Hepatic stellate cell (primary cell): ENCODE measurements at places on chromosomes 16 and 17.

- DNase-seq: no peak
These were observed 275.1 kb upstream of the MYOCD start for GRCh38 chr17:12390631-12391030.

DNA sequence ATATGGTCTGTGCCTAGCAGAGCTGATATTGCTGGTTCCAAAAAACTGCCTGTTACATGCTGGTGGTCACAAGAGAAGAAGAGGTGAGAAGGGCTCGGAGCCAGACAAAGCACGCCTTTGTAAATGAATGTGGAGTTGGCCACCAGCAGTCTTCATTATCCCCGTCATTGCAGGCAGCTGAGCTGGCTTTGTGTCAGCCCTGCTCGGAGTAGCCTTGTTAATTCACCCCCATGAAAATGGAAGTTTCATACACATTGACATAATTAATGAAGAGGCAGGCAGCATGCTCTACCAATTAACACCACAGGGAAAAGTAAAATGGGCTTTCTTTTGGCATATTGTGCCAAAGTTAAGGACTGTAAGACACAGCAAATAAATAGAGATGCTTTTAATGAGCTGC is 113.7 kb upstream of the RBFOX1 start:
- DNase-seq: no peak

DNA sequence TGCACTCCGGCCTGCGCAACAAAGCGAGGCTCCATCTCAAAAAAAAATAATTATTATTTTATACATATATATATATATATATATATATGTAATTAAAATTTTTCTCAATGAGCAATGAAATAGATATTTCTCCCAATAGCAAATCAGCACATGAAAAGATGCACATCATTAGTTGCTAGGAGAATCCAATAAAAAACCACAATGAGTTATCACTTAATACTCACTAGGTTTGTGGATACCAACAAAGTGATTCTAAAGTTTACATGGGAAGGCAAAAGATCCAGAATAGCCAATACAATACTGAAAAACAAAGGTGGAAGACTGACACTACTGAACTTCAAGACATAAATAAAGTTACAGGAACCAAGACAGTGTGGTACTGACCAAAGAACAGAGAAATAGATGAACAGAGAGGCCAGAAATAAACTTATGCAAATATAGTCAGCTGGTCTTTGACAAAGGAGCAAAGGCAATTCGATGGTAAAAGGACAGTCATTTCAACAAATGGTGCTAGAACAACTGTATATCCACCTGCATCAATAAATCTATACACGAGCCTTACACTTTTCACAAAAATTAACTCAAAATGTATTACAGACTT is 13.6 kb downstream of the SMG6 start:
- no peak for DNase-seq

DNA sequence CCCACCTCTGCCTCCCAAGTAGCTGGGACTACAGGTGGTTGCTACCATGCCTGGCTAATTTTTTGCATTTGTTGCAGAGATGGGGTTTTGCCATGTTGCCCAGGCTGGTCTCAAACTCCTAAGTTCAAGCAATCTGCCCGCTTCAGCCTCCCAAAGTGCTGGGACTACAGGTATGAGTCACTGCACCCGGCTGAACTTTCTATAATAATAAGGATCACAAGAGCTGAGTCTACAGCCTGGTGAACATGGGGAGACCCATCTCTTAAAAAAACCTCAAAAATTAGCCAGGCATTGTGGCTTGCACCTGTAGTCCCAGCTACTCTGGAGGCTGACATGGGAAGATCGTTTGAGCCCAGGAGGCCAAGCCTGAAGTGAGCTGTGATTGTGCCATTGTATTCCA is 53.5 kb downstream of the WDR59 start:
- DNase-seq: no peak

DNA sequence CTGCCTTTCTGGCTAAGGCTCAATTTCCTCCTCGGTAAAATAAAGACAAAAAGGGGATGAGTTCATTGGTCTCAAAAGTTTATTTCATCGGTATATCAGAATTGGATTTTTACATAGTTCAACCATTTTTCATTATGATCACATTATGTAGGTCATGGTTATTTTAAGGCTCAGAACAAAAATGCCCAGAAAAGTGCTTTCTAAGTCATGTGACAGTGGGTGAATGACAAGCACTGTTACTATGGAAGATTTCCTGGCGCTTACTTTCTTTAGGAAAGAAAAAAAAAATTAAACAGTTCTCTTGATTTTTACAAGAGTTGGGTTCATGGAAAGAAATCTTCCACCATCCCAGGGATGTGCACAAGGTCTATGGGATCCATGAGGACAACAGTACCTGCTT is 117.9 kb upstream of the CES5A start:
- no peak for DNase-seq

DNA sequence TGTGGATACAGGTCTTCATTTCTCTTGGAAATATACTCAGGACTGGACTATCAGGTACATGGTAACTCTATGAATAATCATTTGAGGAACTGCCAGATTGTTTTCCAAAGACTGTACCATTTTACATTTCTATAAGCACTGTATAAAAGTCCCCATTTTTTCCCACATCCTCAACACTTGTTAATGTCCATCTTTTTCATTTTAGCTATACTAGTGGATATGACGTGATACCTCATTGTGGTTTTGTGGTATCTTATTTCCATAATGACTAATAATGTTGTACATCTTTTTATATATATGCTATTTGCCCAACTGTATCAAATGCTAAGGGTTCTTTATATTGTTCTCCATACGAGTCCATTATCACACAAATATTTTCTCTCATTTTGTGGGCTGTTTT is 22.9 kb downstream of the NUP88 start:
- no peak for DNase-seq
